ENCODE measurements at places on chromosomes 6 and 20. TPM values are rescaled to one million over a fixed set of nuclear protein-coding genes. Genes with fewer than 3 reads are reported as not detected.

GRCh38 chr20:16576219-16576618 lies 3.0 kb upstream of the KIF16B start:
- DNase-seq, result no peak

- DNase-seq, result no peak
Observed at GRCh38 chr6:138577151-138577915, 78.0 kb upstream of the NHSL1 start.

- DNase-seq, result no peak
Observed at GRCh38 chr20:50371878-50372769, 138.1 kb upstream of the PTPN1 start.

The CD93 gene
- 4.5 TPM for total RNA-seq

DNA sequence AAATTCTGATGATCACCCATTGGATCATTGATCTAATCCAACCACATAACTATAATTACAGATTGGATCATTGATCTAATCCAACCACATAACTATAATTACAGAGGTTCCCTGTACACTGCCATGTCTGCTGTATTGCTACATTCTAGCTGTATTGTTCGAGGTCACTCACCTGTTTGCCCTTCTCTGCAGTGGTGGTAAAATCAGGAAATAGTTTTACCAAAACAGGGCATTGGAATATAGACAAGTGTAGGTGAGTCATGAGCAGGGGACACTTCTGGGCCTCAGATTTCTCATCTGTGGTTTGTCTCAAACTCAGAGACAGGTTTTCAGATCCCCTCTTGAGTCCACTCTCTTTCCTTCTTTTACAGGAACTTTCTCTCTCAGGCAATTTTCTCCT lies 9.0 kb upstream of the AFDN start:
- no peak for DNase-seq

GRCh38 chr20:50872560-50873425 lies 58.4 kb downstream of the ADNP start:
- no peak for DNase-seq

- no peak for DNase-seq
Observed at GRCh38 chr6:116512111-116512559, 696 bp downstream of the CALHM5 start.

GRCh38 chr6:112038268-112038667 lies 15.6 kb upstream of the CCN6 start:
- DNase-seq, result no peak

The GTSF1L gene
- total RNA-seq, result not detected

The DLK2 gene
- 1.1 TPM for total RNA-seq

GRCh38 chr20:24752612-24753011 lies 196.5 kb upstream of the CST7 start:
- no peak for DNase-seq

The TAGAP gene
- 0.19 TPM for total RNA-seq

The SGK2 gene
- 16.8 TPM for total RNA-seq

DNA sequence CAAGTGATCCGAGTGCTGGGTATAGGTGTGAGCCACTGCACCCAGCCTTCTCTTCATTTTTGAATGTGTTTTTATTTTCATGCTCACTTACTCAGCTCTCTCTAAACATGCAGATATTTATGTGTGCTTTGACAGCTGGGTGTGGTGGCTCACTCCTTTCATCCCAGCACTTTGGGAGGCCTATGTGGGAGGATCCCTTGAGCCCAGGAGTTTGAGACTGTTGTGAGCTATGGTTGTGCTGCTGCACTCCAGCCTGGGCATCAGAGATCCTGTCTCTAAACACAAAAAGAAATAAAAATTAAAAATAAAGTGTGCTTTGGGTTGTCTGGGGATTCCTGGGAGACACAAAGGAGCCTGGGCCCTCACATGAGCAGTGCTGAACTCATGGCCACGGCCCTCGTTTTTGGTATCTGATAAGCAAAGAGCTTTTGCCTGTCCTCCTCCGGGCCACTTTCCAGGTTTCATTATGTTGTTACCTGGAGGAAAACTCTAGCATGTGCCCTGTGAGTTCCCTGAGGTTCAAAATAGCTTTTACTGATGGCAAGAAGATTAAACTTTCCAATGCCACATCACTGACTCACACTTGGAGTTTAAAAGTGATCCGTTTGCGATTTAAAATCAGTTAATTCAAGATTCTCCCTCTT lies 78.5 kb downstream of the CD164 start:
- DNase-seq, result no peak

DNA sequence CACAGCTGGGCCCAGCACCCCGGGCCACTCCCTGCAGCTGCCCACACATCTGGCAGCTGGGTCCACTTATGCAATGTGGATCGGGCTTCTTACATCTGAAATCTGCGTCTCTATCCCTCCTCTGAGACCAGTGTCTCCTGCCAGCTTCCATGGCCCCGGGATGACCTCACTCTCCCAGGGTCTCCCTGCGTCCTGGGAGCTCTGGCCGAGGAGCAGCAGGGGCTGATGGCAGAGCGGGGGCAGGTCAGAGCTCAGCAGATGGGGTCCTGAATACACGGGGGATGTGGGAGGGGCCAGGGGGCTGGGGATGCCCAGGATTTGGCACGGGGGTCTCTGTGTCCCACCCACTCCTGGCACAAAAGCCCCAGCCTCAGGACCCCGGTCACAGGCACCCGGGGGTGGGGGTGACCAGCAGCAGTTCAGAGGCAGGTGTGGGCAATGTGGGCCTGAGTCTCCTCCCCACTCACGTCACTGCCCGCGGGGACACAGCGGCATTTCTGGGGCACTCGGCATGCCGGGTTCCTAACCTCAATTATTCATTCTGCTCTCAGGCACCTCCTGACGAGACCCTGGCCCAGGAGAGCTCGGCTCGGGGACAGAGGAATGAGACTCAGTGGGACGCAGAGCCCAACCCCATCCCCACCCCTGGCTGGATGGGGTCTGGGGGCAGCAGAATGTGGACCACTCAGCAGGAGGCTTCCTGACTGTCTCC lies 16.4 kb downstream of the CHRNA4 start:
- DNase-seq, result no peak

DNA sequence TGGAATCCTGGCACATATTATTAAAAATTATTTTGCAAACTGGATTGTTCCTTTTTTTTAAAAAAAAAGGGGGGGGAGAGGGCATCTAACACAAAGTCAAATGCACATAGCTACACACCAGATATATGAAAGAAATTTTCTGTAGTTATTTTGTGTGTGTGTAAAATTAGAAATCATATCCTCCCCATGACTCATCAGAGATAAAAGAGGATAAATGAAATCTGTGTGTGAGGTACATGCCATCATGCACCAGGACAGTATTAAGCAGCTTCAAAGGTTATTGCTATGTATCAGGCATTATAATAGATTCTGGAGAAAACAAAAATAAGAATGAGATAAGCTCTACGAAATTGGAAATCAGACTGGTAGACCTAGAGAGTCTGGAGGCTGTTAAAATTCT lies 5.2 kb downstream of the BTBD9 start:
- DNase-seq, result no peak

DNA sequence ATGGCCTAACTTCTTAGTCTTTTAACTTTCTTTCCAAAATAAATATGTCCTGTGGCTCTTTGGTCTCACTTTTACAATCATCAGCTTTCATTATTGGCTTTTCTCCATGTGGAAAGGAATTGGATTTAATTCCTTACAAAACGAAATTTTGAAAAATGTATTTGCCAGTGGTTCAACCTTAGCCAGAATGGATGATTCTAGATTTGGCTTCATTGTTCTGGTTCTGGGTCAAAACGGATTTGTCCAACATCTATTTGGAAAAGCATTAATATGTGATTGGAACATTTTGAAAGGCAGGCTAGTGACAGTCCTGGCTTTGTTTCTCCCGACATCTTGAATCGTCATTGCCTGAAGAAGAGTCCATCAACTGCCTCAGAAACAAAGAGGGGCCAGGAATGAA lies 59.2 kb downstream of the TENT5A start:
- DNase-seq, result no peak

DNA sequence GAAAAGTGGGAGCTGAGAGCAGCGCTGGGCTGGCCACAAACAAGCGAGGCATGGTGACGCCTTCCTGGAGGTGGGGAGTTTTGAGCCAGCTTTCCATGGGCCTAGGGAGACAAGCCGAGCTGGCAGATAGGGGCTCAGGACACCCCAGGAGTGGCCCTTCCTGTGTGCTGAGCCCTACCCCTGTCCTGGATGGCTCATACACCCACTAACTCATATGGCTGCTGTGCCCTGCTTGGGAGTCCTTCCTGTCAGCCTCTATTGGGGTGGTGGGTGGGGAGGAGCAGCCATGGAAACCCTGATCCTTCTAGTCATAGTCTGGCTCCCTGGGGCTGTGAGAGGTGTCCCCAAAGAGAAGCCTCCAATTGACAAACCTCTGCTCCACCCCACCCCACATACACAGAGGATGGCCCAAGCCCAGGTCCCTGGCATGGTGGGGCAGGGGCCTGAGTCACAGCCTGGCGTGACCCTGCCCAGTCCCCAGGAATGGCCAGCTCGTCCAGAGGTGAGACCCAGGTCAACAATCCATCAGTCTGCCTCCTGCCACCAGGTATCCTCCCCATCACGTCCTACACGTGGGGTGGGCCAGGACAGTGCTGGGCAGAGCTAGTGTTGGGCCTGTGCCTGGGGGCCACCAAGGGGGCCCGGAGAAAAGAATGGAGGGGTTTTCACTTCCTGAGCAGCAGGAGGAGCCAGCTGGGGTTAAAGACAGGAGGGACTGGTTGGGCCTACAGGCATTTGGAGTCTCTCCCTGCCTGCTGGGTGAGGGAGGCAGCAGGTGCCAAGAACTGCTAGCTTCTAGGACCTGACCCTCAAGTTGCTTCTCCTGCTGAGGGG lies 52.2 kb downstream of the MRPL14 start:
- no peak for DNase-seq

The ANKRD6 gene
- 10.1 TPM for total RNA-seq

DNA sequence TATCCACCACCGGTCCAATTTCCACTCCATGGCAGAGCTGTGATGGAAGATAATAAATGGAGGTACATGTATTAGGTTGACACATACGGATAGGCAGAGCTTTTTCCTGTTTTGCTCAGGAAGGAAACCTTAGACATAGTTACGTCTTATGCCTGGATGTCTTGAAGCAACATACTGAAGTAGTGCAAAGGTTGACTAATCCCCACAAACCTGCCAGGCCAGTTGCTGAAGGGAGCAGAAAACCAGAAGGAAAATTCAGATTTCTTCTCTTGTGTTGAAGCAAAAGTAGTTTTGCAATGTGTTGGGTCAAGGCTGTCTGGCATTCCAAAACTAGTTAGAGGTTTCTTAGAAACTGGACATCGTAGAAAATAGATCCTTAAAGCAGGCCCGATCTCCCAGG lies 68.7 kb downstream of the PHACTR1 start:
- no peak for DNase-seq

DNA sequence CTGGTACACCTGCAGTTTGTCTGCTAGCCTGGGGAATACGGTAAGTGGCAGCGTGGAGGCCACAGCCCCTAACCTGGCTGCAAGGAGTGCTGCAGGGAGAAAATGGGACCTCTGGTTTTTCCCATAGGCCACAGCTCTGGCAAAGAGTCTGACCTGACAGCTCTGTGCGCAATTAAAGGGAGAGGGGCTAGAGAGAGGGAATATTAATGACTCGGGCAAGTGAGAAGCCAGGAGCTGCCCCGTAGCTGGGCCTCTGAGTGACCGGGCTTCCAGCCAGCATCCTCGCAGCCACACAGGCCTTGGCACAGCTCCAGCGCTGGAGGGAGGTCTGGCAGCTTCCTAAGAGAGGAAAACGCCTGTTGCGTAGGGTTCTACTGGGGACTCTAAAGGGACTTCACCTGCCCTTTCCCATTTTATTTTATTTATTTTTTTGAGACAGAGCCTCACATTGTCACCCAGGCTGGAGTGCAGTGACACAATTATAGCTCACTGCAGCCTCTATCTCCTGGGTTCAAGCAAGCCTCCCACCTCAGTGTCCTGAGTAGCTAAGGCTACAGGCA lies 18.2 kb upstream of the OCSTAMP start:
- peak; percentile 98 for DNase-seq

The LIN28B gene
- not detected for total RNA-seq

The LINC00237 gene
- not detected for total RNA-seq

- peak; percentile 76 for DNase-seq
Observed at GRCh38 chr6:1787894-1788293, 178.2 kb downstream of the FOXC1 start.

DNA sequence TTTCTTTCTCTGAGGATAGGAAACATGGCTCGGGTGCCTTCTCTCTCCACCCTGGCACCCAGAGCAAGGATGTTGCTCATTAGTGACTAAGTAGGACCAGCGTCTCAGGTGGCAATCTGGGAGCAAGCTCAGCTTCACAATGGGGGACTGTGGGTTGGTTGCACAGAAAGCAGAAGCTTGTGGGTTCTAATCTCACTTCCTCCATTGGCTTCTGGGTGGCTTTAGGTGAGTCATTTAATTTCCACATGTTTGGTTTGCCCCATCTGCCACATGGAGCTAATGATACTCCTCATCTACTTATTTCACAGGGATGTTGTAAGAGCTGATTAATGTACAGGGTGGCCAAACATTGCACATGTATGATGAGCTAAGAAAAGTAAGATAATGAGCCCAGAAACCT lies 54.8 kb upstream of the AKIRIN2 start:
- no peak for DNase-seq

GRCh38 chr6:24566020-24566767 lies 71.4 kb downstream of the ALDH5A1 start:
- DNase-seq, result no peak

GRCh38 chr6:52610011-52610410 lies 33.2 kb upstream of the TRAM2 start:
- DNase-seq, result no peak

DNA sequence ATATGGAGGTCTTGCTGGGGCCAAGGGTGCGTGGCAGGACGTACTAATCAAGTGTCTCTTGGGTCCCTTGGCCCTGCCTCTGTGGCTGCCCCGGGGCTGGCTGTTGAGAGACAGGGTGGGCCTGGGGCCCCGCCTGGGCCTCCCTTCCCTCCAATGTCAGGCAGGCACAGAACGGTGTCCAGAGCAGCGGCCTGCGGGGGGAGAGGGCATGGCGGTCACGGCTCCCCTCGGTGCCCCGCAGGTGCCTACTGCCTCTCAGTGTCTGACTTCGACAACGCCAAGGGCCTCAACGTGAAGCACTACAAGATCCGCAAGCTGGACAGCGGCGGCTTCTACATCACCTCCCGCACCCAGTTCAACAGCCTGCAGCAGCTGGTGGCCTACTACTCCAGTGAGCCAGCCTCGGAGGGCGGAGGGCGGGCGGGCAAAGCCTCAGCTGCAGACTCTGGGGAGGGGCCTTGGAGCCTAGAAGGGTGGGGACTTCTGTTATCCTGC lies 50.0 kb downstream of the SRC start:
- DNase-seq, result peak; percentile 55

All from pancreas (tissue), 10 donors.